ENCODE measurements at places on chromosomes 4 and X. TPM values are rescaled to one million over a fixed set of nuclear protein-coding genes. Genes with fewer than 3 reads are reported as not detected.
A peak's percentile ranks its signal among the peaks of the same experiment; 100 is the strongest.

DNA sequence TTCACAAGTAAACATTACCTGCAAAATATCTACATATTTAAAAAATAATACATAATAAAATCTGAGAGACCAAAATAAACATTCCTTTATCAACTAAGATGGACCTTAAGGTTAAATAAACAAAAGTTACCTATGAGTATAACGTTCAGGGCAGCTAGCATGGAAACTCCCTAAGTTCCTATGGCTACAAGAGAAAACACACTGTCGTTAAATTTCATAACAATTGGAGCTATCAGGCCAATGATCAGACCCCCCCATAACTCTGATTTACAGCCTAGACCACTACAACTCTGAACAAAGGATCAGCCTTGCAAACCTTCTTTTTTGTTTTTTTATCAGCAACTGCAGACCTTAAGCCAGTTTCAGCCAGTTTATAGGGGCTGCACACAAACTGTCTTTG, 1418.4 kb downstream of the PCDH18 start:
- DNase-seq = no peak

- DNase-seq = no peak
These were observed 134.3 kb upstream of the PPARGC1A start for GRCh38 chr4:24024157-24024556.

GRCh38 chr4:40046311-40046980, 10.2 kb upstream of the N4BP2 start:
- peak; percentile 15 for DNase-seq

DNA sequence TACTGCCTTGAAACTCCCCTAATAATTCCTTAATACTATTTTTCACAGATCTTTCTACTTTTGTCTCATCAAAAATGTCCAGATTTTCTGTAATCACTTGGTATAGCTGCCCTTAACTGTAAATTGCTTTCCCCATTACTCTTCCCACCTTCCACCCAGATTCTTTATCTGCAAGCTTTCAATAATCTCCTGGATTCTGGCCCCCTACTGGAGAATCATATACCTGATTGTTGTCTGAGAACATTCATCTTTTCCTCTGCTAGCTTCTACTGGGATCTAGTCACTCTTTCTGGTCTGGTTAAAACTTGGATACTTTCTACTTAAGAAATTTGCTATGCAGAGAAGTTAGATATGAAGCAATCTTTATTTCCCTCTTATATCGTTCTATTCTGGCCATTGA, 552.6 kb downstream of the PCDH19 start:
- DNase-seq = no peak

DNA sequence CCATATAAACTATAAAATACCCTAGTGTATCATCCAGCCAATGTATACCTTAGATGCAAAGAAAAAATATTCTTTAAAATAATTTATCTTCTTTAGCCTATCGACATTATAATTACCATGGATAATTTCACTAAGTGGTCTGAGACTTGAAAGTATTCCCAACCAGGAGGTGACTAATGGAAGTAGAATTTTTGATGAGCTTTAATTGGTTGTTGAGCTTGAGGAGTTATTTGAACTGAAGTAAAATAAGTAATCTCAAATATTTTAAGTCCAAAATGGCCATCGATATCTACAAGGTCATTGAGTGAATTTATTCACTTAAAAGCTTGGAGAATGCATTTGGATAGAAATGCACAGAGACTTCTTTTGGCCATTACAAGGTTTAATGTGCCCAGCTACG, 436.2 kb downstream of the TLL1 start:
- no peak for DNase-seq

DNA sequence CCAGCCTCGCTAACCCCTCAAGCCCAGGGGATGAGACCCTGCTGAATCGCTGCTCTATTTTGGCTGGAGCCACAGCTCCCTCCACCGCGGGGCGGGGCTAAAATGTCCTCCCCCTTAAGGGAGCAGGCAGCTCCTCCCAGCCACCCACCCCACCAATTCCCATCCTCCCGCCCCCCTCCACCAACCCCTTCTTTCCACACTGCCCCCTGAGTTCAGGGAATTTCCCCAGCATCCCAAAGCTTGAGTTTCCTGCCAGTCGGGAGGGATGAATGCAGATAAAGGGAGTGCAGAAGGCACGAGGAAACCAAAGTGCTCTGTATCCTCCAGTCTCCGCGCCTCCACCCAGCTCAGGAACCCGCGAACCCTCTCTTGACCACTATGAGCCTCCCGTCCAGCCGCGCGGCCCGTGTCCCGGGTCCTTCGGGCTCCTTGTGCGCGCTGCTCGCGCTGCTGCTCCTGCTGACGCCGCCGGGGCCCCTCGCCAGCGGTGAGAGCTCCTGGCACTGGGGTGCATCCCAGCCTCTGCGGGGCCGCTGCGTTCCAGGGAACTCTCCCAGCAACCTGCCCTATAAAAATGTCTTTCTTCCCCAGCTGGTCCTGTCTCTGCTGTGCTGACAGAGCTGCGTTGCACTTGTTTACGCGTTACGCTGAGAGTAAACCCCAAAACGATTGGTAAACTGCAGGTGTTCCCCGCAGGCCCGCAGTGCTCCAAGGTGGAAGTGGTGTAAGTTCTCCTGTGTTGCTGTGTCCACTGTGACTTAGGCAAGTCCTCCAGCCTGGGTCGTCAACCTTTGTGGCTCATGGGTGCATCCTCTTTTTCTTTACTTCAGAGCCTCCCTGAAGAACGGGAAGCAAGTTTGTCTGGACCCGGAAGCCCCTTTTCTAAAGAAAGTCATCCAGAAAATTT, at the start of gene CXCL6:
Gene CXCL6 (plus strand): TSS at position 306 of the 907 bp plus-strand sequence. CDS start 73 bp downstream, at position 379.
- no peak for DNase-seq

- DNase-seq = peak; percentile 47
These were observed 19.3 kb upstream of the CSF2RA start for GRCh38 chrX:1249101-1249887.

- DNase-seq = no peak
These were observed 222.6 kb downstream of the ENOX2 start for GRCh38 chrX:130680164-130681035.

DNA sequence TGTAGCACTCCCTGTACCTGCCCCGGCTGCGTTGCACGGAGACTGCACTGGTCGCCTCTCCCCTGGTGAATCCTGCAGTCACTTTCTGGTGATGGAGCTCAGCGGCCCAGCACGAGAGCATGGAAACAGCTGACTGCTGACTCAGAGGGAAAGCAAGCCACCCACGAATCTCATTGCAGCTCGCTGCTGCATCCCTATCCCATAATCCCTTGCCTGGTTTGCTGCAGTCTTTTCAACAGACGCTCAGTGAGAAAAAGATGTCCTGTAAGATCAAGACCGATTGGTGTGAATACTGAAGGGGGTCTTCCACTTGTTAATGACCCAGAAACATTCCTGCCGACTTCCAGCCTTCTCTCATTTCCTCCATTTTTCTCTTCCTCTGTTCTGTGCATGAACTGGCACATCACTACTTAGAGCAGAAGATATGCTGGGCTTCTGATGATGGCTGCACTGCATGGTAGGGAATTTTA, 52.9 kb downstream of the TRIM2 start:
- DNase-seq = no peak

Gene GALNT7
- polyA plus RNA-seq = 25.7 TPM

Gene UGT2B11
- polyA plus RNA-seq = not detected

Gene SMIM31
- not detected for polyA plus RNA-seq

Gene SMR3B
- not detected for polyA plus RNA-seq

Gene CT45A5
- 0.31 TPM for polyA plus RNA-seq

Gene C1QTNF7
- 2.0 TPM for polyA plus RNA-seq

Gene AMTN
- polyA plus RNA-seq = not detected

Gene RPA4
- polyA plus RNA-seq = 0.13 TPM
